ENCODE measurements at places on chromosomes 11 and 22. TPM values are rescaled to one million over a fixed set of nuclear protein-coding genes. Genes with fewer than 3 reads are reported as not detected.

GRCh38 chr11:88383447-88383846 lies 45.9 kb upstream of the CTSC start:
- no peaks in the 10 kb centered on the region for H3K27me3 ChIP-seq
- DNase-seq: no peak
- no peaks in the 10 kb centered on the region for H3K36me3 ChIP-seq
- H3K4me1 ChIP-seq: peaks cover 4% of the 10 kb centered on the region
- H3K4me3 ChIP-seq: no peak overlapping the region

DNA sequence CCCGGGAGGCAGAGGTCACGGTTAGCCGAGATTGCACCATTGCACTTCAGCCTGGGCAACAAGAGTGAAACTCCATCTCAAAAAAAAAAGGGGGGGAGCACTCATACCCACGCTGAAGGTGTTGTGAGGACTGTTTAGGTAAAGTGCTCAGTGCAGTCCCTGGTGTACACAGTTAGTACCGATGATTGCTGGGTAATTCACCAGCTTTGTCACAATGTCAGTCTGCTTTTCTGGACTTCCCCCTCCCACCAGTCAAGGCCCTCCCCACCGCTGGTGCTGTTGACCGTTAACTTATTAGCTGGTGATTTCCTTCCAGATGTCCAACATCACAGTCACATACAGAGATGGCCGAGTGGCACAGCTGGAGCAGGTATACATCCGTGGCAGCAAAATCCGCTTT lies 11.9 kb downstream of the SNRPD3 start:
- H3K27ac ChIP-seq: no peak overlapping the region
- H3K4me3 ChIP-seq: no peak overlapping the region
- no peaks in the 10 kb centered on the region for H3K27me3 ChIP-seq
- DNase-seq: no peak
- H3K4me1 ChIP-seq: no peaks in the 10 kb centered on the region

DNA sequence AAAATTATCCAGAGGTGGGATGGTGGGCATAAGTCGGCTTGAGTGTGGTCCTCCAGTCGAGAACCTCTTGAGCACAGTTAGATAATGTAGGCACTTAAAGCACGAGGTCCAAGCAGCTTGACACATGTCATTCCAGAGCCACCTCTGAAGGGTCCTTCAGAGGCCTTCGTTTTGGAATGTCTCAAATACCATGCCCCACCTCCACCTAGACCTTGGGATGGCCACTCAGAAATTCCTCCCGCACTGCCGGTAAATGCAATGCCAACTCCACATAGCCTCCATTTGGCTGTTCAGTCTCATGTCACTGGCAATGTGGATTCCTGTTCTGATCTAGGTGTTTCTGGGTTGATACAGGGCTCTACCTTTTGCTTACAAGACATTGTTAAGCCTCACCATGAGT lies 43.9 kb downstream of the BDNF start:
- no peak overlapping the region for H3K27ac ChIP-seq
- H3K27me3 ChIP-seq: no peaks in the 10 kb centered on the region
- no peak overlapping the region for H3K4me3 ChIP-seq
- no peaks in the 10 kb centered on the region for H3K4me1 ChIP-seq

GRCh38 chr22:36554098-36554497 lies 25.1 kb upstream of the EIF3D start:
- no peaks in the 10 kb centered on the region for H3K4me1 ChIP-seq
- no peak overlapping the region for H3K4me3 ChIP-seq
- H3K27me3 ChIP-seq: peaks cover 24% of the 10 kb centered on the region

GRCh38 chr11:42576318-42576717 lies 735.5 kb upstream of the API5 start:
- no peak overlapping the region for H3K4me3 ChIP-seq
- H3K4me1 ChIP-seq: no peaks in the 10 kb centered on the region
- no peak for DNase-seq
- no peak overlapping the region for H3K27ac ChIP-seq

DNA sequence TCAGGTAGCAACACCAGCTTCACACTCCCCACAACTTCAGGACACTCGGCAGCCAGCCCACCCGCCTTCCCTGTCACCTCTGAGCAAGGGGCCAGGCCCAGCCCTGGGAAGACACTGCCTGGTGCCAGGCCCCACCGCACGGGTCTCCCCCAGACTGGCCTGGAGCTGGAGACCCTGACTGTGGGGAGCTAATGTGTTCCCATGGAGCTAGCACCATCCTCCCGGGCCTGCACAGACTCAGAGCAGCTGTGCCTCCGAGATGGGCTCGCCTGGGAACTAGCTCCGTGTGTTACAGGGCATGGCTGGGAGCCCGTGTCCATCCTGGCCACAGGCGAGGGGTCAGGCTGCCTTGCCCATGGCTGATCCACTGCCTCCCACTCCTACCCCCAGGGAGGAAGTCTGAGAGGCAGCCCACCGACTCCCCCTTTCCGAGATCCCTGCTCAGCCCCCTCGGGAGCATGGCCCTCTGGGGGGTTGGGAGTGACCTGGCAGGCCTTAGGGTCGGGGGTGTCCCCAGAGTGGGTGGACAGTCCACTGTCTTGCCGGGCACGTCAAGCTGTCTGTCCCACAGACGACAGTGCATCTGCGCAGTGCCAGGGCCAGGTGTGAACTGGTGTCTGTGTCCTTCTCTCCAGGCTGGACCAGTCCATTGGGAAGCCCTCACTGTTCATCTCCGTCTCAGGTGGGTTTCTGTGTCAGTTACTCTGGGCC lies 76.7 kb upstream of the KCNQ1OT1 start:
- H3K27ac ChIP-seq: no peak overlapping the region
- H3K4me3 ChIP-seq: no peak overlapping the region
- H3K4me1 ChIP-seq: peaks cover 11% of the 10 kb centered on the region
- DNase-seq: no peak

GRCh38 chr11:97140885-97141494 lies 751.2 kb downstream of the JRKL start:
- no peaks in the 10 kb centered on the region for H3K27me3 ChIP-seq
- peak; percentile 14 for DNase-seq
- no peak overlapping the region for H3K4me3 ChIP-seq
- H3K27ac ChIP-seq: no peak overlapping the region
- no peaks in the 10 kb centered on the region for H3K36me3 ChIP-seq

- no peak overlapping the region for H3K27ac ChIP-seq
- H3K4me1 ChIP-seq: no peaks in the 10 kb centered on the region
- H3K4me3 ChIP-seq: no peak overlapping the region
- DNase-seq: no peak
- no peaks in the 10 kb centered on the region for H3K36me3 ChIP-seq
Measured at GRCh38 chr11:2258501-2259465, 11.6 kb downstream of the ASCL2 start.

DNA sequence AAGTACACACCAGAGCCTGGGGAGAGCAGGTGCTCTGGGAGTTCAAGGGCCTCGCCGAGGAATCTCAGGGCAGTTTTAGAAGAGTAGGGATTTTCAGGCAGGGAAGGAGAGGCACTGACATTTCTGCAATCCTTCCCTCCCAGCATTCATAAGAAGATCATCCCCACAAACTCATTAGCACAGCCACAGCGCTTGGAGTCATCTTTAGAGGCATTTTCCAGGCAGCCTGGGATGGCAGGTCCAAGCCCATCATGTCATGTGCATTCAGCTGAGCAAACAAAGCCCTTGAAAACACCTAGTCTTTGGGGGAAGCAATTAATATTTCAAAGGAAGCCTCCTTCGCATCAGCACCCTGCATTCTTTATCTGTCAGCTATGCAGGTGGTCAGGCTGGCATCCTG lies 43.8 kb downstream of the MAP6 start:
- no peaks in the 10 kb centered on the region for H3K36me3 ChIP-seq
- no peak overlapping the region for H3K4me3 ChIP-seq
- H3K4me1 ChIP-seq: peaks cover 15% of the 10 kb centered on the region
- H3K27ac ChIP-seq: no peak overlapping the region

GRCh38 chr22:27510024-27510423 lies 291.5 kb downstream of the MN1 start:
- no peak overlapping the region for H3K27ac ChIP-seq
- DNase-seq: no peak
- no peaks in the 10 kb centered on the region for H3K36me3 ChIP-seq

DNA sequence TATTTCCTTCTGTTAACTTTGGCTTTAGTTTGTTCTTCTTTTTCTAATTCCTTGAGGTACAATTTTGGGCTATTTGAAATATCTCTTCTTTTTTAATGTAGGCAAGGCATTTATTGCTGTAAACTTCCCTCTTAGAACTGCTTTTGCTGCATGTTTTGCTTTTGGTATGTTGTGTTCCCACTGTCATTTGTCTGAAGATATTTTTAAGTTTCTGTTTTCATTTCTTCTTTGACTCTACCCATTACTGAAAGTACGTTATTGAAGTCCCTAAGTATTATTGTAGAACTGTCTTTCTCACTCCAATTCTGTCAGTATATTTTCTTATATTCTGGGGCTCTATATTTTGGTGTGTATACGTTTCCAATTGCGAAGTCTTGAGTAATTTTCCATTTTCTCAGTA lies 77.9 kb downstream of the KCNQ1OT1 start:
- no peak for DNase-seq
- no peaks in the 10 kb centered on the region for H3K36me3 ChIP-seq
- H3K27me3 ChIP-seq: no peaks in the 10 kb centered on the region
- no peaks in the 10 kb centered on the region for H3K4me1 ChIP-seq
- no peak overlapping the region for H3K27ac ChIP-seq
- H3K4me3 ChIP-seq: no peak overlapping the region

DNA sequence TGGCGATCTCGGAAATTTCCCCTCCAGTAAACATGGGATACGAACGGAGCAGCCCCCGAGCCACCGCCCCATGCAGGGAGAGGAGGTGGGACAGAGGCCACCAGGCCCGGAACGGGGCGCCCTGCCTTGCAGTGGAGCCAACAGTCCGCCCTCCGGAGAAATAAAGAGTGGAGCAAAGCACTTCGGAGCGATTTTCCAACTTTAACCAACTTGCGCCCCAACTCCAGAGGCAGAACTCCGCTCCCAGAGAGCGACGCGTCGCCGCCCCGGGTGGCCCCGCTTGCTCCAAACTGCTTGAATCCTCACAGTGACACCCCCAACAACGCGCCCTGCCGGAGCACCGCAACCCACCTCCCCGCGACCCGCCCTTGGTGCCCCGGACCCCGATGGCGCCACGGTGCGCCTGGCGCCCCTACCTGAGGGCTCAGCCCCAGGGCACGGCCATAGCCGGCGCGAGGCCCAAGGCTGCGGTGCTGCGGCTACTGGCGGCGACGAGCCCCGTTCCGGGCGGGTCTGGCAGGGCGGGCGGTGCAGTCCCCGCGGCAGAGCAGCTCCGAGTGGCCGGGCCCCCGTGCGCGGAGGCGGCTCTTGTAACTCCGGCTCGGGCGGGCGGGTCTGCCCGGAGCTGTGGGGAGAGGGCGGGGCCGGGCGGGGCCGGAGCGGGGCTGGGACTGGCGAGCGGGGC lies at the start of gene AHNAK:
Gene AHNAK, minus strand, starts transcription at position 563 of the 685 bp plus-strand sequence. CDS start 10,708 bp downstream, outside the sequence.
- peak within 1 kb of the TSS; percentile 83 for H3K27ac ChIP-seq
- peaks cover 15% of the 10 kb centered on the region for H3K4me1 ChIP-seq
- DNase-seq: peak; percentile 62

DNA sequence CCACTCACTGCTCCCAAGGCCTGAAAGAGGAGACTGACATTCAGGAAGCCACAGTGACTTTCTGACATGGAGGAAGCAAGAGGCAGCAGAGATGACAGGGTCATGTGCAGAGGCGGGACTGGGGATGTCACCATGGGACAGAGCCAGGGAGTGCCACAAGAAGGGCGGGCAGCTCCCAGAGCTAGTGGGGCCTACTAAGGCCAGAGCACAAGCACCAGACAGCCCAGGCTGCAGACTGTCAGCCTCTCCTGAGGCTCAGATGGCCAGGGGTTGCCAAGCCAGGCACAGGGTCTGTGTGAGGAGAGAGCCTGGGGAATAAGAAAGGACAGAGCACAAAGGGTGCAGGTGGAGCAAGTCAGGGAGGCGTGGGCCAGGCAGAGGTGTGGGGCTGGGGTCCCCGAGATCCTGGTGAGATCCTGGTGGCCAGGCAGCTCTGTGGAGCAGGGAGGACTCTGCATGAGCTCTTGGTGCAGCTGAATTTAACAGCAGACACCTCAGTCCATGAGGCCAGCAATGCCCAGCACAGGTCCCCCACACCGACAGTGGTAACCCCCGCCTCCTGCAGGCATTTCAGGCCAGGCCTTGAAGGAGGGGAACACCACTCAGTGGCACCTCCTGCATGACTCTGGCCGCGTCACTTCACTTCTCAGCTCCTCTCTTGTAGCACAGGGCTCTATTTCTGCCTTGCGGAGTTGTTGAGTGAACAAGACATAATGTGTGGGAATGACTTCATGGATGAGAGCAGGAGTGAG lies 52.3 kb downstream of the SGSM3 start:
- peaks cover 40% of the 10 kb centered on the region for H3K36me3 ChIP-seq
- no peaks in the 10 kb centered on the region for H3K4me1 ChIP-seq
- H3K27me3 ChIP-seq: no peaks in the 10 kb centered on the region
- H3K4me3 ChIP-seq: no peak overlapping the region
- no peak overlapping the region for H3K27ac ChIP-seq

DNA sequence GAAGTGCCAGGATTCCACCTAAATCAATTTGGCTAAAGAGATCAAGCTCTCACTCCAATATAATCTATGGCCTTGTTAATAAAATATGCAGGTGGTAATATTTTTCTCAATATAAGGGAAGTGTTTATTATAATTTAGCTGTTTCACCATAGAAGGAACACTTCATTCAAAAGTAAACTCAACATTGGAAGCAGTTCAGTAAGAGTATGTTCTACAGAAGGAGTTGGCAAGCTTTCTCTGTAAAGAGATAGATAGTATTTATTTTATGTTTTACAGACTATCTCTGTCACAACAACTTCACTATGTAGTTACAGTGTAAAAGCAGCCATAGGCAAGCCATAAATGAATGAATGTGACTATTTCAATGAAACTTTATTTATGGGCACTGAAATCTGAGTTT lies 313.6 kb upstream of the ANO3 start:
- no peak overlapping the region for H3K4me3 ChIP-seq
- no peaks in the 10 kb centered on the region for H3K36me3 ChIP-seq
- H3K4me1 ChIP-seq: no peaks in the 10 kb centered on the region
- H3K27ac ChIP-seq: no peak overlapping the region
- H3K27me3 ChIP-seq: no peaks in the 10 kb centered on the region
- DNase-seq: peak; percentile 30

- no peaks in the 10 kb centered on the region for H3K27me3 ChIP-seq
- no peaks in the 10 kb centered on the region for H3K4me1 ChIP-seq
- no peak for DNase-seq
- no peak overlapping the region for H3K27ac ChIP-seq
- H3K4me3 ChIP-seq: no peak overlapping the region
Measured at GRCh38 chr11:116657842-116658825, 114.7 kb downstream of the BUD13 start.

- H3K4me1 ChIP-seq: no peaks in the 10 kb centered on the region
- H3K4me3 ChIP-seq: no peak overlapping the region
- no peaks in the 10 kb centered on the region for H3K27me3 ChIP-seq
- H3K36me3 ChIP-seq: no peaks in the 10 kb centered on the region
- no peak overlapping the region for H3K27ac ChIP-seq
- no peak for DNase-seq
Measured at GRCh38 chr11:130761560-130762220, 154.6 kb downstream of the SNX19 start.

TRIM51 gene
- not detected for total RNA-seq

ENDOD1 gene
- 33.4 TPM for total RNA-seq

SLC1A2 gene
- 2.1 TPM for total RNA-seq

CADM1 gene
- total RNA-seq: 86.0 TPM

NCF4 gene
- total RNA-seq: not detected

MMP3 gene
- total RNA-seq: 47.1 TPM

ARL2 gene
- total RNA-seq: 99.9 TPM

KRTAP5-6 gene
- not detected for total RNA-seq

SPTBN2 gene
- total RNA-seq: 0.51 TPM

CTSC gene
- 75.8 TPM for total RNA-seq

ARHGAP42 gene
- 8.7 TPM for total RNA-seq

RFPL2 gene
- not detected for total RNA-seq

MOGAT2 gene
- total RNA-seq: not detected

MYOD1 gene
- total RNA-seq: not detected
